ENCODE measurements at places on chromosomes 11 and 22.

DNA sequence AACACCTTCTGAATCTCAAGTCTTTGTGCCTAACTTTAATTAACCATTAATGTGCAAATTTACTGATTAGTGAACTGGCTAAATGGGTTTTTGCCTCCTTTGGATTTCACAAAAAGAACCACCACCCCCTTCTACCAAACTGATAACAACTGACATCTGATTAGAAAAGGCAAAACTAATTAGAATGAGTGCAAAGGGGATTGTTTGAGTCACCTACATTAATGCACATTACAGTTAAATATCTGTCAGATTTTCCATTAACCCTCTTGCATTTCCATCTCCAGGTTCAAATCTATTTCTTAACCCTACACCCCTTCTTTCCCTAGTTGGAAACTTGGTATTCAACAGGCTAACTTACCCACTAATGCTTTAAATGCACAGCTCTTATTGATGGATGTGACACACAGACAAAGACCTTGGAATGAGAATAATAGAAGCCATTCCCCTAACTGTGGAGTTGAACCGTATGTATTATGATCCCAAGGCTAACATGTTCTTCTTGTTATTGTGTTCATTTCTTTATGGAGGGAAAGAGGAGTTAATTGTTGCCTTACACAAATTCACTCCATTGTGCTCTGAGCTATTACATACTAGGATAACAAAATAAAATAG, 161.5 kb upstream of the MTMR2 start:
- no peak for DNase-seq

- no peak for DNase-seq
Measured at GRCh38 chr22:20546541-20546950, 39.1 kb downstream of the MED15 start.

GRCh38 chr11:130161441-130162145, 2.0 kb downstream of the ST14 start:
- no peak for DNase-seq

DNA sequence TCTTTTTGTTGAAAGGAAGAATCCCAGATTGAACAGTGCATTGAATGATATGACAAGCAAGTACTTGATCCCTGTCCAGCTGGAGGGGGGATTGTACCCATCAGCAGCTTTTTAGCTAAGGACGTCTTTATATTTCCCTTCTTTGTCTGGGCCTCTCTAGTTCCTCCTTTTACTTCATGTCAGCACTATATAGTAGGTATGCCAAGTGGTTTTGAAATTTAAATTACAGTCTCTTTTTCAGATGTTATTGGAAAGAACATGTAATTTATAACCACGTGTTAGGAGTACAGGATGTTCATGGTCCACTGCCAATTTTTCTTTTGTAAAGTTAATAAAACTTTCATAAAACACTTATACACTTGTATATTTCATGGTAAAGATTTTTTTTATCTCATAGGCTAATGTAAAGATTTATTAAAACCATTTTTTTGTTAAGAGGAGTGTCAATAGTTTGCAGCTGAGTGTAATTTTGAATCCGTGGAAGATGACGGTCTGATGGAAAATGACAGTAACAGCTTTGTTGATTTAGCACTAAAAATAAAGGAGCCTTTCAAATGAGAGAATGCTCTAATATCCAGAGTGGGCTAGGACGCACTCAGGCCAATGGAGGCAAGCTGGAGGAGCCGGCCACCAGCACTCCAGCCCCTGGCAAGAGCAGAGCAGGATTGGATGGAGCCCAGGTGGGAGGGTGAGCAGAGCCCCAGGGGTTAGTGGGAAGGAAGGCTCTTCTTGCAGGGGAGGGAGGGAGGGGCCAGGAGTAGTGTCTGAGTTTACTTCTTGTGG, 488.3 kb downstream of the INSC start:
- DNase-seq: no peak

DNA sequence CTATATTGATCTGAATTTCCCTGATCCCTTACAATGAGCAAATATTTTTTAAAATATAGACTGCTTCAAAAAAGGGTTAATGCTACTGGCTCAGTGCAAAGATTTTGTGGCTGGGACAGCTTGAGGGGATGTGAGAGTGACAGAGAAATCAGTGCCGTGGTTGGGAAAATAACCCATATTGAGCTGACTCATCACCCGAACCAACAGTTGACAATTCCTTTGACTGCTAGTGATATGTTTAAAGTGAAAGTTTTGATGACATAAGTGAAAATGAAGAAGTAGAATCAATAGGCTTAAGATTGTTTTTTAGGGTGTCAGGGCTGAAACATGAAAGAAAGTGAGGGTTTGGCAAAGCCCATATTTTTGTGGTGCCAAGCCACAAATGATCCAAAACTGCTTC, 257.1 kb upstream of the TENM4 start:
- DNase-seq: no peak

- no peak for DNase-seq
Measured at GRCh38 chr11:47354913-47355282, 2.4 kb upstream of the MYBPC3 start.

DNA sequence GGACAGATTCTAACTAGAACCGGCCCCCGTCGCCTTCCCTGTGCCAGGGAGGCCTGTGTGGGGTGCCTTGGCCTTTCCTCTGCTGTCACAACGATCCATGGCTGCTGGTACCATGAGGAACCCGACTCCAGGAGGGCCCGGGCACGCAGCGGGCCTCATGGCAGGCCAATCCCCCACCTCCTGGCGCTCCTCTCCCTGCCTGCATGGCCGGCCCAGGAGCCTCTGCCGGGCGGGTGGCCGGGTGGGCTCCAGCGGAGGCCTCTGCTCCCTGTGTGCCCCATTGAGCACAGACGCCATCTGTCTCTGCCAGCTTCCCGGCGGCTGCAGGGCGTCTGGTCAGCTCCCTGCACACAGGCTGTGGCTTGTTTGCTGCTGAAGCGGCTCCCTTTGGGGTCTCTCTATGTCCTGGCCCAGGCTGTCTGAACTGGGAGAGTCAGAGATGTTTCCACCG, 86.5 kb downstream of the MYEOV start:
- no peak for DNase-seq

DNA sequence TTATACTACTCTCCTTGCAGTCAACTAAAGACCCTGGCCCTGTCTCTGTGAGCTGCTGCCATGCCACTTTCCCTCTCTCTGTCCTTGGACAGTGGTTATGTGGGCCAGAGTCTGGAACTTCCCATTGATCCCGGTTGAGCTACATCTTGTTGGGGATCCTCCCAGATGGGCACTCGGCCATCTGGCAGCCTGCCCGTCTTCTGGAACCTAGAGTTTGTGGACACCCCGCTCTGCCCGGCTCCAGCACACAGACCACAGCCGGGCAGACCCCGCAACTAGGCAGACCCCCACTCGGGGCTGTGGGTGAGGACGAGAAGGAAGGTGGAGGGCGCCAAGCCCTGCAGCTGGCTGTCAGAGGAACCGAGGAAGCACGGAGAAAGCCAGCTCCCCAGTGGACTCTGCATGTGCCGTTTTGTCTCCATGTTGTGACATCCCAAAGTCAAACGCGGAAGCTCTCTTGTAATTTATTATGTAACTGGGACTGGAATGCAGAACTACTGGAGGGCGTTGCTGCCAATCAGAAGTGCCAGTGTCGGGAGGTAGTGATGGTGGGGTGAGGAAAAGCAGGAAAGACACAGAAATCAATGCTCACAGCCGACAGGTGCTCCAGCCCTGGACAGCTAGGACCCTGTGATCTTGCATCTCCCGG, 207.7 kb downstream of the CEP164 start:
- no peak for DNase-seq
